ENCODE measurements at places on chromosomes 5 and 9.

- no peak for DNase-seq
Measured at GRCh38 chr5:116507051-116507537, 67.5 kb downstream of the SEMA6A start.

DNA sequence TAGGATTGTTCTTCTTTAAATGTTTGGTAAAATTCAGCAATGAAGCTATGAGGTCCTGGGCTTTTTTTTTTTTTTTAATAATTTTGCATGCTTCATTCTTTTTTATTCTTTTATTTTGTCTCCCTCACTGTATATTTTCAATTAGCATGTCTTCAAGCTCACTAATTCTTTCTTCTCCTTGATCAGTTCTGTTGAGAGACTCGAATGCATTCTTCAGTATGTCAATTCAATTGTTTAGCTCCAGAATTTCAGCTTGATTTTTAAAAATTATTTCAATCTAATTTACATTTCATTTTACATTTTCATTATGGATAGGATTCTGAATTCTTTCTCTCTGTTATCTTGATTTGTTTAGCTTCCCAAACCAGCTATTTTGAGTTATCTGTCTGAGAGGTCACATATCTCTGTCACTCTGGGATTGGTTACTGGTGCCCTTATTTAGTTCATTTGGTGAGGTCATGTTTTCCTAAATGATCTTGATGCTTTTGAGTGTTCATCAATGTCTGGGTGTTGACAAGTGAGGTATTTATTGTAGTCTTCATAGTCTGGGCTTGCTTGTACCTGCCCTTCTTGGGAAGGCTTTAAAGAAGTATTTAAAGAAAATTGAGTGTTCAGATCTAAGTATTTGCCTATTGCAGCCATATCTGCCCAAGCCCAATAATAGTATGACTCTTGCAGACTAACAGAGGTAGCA, 9.1 kb downstream of the LURAP1L start:
- no peak for DNase-seq

- no peak for DNase-seq
Measured at GRCh38 chr5:1161833-1162229, 39.6 kb upstream of the SLC6A19 start.

DNA sequence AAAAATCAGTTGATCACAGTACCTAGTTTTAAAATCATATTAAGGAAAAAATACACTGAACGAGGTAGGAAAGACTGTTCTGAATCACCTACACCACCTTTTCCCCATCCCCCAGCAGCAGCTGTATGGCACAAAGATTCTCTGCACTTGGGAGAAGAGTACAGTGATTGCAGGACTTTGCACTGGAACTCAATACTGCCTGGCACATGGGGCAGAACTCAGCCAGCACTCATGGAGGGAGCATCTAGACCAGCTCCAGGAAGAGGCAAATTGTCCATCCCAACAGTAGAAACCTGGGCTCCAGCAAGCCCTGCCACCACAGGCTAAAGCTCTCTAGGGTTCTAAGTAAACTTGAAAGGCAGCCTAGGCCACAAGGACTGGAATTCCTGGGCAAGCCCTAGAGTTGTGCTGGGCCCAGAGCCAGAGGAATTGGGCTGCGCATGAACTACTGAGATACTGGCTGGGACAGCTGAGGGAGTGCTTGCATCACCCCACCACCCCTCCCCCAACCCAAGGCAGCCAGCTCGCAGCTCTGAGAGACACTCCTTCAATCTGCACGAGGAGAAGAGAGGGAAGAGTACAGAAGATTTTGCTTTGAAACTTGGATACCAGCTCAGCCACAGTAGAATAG, 654.4 kb upstream of the CDH6 start:
- no peak for DNase-seq

DNA sequence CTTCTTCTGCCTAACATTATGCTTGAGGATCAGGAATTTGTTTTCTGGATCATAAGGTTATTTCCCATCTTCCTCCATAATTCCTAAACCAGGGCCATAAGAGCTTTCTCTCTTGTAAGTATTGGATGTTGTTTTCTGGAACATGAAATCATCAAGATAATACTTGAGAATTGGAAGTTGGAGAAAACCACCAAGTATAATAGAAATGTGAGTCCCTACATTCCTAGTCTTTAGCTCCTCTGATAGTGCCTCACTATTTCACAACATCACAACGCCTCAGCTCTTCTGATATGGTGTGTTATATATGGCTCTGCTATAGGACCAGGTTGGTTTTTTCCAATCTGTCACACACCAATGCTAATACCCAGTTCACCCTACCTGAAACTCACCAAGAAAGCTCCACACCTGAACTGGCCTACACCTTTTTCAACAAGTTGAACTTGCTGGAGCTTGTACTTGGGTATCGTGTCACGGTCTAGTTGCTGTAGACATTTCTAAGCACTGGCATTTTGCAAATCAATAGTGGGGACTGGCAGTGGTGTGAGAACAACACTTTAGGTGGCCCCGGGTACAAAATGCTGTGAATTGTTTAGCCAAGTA, 141.1 kb downstream of the ACTBL2 start:
- DNase-seq: no peak

GRCh38 chr5:177300951-177301350, 2.6 kb downstream of the RAB24 start:
- DNase-seq: no peak

- no peak for DNase-seq
Measured at GRCh38 chr5:151703227-151703626, 16.5 kb upstream of the SPARC start.

- no peak for DNase-seq
Measured at GRCh38 chr9:90307891-90308290, 334.7 kb downstream of the DIRAS2 start.

DNA sequence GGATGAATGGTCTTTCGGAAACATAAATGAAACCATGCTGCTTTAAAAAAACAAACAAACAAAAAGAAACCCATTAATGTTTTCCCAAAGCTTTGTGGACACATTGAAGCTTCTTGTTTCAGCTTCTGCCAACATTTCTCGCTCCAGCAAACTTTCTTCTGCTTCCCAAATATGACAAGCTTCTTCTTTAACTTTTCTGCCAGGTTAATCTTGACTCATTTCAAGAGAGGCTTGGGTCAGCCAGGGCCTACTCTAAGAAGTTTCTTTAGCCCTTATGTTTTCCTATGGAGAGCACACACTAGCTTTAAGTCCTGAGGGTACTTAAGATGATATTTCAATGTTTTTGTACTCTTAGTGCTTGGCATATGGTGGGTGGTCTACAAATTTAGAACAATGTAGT, 6.1 kb downstream of the ANXA1 start:
- no peak for DNase-seq

GRCh38 chr9:13165236-13165945, 114.1 kb downstream of the MPDZ start:
- no peak for DNase-seq

DNA sequence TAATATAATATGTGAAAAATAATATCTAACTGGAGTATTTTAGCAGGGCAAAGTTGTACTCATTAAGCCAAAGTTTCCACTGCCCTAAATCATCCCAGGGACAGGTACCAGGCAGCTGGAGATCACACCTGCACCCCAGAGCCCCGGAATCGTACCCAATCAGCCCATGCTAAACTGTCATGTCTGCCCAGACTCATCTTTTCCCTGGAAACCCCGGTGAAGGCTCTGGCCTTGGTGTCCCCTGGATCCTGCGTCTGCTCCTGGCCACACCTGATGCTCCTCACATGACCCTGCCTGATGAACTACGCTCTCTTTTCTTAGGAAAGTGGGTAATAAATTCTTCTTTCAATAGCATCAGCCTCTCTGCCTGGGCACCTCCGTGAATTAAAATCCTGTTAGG, 15.6 kb upstream of the IRX2 start:
- no peak for DNase-seq

GRCh38 chr9:98594546-98595160, 114.1 kb downstream of the GABBR2 start:
- no peak for DNase-seq

GRCh38 chr9:16708656-16709435, 161.6 kb downstream of the BNC2 start:
- DNase-seq: no peak

DNA sequence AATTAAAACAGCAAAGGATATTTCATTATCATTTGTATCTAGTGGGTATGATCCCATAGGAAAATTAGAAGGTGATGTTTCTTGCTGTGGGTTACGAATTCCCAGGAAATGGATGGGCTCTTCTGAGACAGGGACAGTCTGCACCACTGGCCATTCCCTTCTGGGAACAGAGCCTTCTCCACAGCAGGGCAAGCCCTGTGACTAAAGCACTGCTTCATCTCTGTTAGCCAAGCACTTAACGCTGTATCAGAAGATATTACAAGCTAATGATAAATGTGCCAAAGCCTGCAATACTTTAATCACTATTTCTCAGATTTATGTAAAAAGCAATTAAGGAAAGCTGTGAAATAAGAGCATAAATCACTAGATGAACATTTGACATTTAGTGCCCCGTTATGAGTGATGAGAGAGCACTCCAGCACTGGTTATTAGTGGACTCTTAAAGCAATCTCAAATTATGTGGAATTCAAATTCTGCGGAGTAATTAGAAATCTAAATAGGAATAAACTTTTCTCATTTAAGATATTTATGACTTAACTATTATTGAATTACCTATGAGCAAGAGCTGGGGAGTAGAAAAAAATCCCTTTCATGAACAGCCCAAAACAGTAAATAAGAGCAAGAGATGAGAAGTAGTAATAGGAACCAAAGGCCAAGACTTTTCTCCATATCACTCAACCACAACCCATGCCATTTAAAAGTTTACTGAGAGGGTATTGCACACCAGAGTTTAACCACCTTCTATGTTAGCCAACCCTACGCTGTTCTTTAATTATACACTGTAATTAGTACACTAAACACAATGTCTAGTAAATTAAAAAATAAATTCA, 49.2 kb downstream of the FAM240B start:
- no peak for DNase-seq

- no peak for DNase-seq
Measured at GRCh38 chr9:107141967-107142366, 141.1 kb upstream of the RAD23B start.

GRCh38 chr9:26870292-26870691, 22.3 kb downstream of the CAAP1 start:
- DNase-seq: no peak

DNA sequence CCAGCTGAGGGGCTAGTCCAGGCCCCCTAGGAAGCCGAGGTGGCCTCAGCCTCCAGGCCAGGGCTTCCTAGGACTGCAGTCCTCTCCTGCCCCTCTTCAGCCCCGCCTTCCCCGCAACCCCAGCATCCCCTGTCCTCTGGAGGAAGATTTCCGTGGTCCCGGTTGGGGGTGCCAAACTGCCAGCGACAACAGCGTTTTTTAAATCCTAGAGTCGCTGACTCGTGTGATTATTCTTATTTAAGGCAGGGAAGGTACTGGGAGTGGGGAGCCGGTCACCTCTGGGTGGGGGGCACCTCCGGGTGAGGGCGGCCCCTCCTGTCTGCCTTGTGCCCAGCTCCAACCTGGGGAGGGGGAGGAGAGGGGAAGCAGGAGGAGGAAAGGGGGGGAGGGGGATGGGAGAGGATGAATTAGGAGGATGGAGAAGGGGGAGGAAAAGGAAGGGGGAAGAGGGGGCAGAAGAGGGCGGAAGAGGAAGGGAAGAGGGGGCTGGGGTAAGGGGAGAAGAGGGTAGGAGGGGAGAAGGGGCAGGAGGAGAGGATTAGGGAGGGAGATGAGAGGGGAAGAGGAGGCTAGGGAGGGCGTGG, 173.1 kb upstream of the IER5L start:
- no peak for DNase-seq

GRCh38 chr9:27247756-27248155, 49.2 kb downstream of the EQTN start:
- no peak for DNase-seq

GRCh38 chr5:159909126-159909525, 7.2 kb upstream of the ADRA1B start:
- DNase-seq: no peak

GRCh38 chr9:8514760-8515159, 715.2 kb upstream of the DMAC1 start:
- no peak for DNase-seq

GRCh38 chr9:124520206-124520596, 13.0 kb upstream of the NR5A1 start:
- DNase-seq: no peak

DNA sequence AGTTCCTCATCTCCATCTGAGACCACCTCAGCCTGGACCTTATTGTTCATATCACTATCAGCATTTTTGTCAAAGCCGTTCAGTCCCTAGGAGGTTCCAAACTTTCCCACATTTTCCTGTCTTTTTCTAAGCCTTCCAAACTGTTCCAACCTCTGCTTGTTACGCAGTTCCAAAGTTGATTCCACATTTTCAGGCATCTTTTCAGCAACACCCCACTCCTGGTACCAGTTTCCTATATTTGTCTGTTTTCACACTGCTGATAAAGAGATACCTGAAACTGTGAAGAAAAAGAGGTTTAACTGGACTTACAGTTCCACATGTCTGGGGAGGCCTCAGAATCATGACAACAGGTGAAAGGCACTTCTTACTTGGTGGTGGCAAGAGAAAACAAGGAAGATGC, 622.1 kb downstream of the MAT2B start:
- DNase-seq: no peak

- no peak for DNase-seq
Measured at GRCh38 chr5:128097781-128098180, 14.2 kb downstream of the SLC12A2 start.

DNA sequence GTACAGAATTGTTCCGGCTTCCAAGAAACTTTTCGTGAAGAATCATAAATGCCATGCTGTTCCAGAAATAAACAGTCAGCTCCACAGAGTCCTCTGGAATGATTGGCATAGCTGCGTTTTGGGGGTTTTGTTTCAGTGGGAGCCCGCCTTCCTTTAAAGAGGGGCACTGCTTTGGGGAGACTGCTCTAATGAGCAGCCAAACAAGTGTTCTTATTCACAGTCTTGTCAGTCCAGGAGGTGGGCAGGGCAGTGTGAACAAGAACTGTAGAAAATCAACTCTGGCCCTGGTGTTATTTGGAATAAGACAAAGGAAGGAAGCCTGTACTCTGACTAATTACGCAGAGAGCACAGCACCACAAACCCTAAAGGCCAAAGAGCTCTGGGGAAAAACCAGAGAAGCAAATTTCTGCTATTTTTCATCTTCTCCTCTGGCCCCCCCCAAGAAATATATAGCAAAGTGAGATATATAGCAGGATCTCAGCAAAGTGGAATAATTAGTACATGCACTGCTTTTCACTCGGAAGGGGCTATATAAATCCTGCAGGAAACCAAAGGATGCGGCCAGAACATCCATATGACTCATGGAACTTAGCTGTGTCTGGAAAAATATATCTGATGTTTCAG, 92.9 kb downstream of the GLDC start:
- no peak for DNase-seq

DNA sequence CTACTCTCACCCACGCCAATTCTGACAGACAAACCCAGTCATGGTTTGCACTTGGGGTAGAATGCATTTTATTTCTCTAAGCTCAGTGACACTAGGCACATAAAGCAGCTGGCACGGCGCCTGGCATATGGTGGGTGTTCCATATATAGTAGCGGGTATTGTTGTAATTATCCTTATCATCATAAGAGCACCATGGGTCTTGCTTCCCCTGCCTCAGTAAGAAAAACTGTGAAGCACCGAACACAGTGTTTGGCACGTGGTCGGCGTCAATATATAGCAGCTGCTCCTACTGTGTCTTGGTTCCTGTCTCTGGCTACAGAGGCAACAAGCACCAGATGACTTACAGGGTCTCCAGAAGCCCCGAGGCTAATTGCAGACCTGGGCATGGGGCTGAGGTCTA, 194.1 kb upstream of the PANK3 start:
- DNase-seq: no peak

GRCh38 chr5:79959407-79959806, 31.7 kb downstream of the MTX3 start:
- no peak for DNase-seq

Measured in stimulated activated CD4-positive, alpha-beta T cell treated with anti-CD3 and anti-CD28 coated beads, Interleukin-2, amount 100 ng/mL, for 48 hours (primary cell).